ENCODE measurements at places on chromosomes 11 and 22.

GRCh38 chr22:23473901-23474300, 106.2 kb downstream of the IGLL1 start:
- DNase-seq = no peak

DNA sequence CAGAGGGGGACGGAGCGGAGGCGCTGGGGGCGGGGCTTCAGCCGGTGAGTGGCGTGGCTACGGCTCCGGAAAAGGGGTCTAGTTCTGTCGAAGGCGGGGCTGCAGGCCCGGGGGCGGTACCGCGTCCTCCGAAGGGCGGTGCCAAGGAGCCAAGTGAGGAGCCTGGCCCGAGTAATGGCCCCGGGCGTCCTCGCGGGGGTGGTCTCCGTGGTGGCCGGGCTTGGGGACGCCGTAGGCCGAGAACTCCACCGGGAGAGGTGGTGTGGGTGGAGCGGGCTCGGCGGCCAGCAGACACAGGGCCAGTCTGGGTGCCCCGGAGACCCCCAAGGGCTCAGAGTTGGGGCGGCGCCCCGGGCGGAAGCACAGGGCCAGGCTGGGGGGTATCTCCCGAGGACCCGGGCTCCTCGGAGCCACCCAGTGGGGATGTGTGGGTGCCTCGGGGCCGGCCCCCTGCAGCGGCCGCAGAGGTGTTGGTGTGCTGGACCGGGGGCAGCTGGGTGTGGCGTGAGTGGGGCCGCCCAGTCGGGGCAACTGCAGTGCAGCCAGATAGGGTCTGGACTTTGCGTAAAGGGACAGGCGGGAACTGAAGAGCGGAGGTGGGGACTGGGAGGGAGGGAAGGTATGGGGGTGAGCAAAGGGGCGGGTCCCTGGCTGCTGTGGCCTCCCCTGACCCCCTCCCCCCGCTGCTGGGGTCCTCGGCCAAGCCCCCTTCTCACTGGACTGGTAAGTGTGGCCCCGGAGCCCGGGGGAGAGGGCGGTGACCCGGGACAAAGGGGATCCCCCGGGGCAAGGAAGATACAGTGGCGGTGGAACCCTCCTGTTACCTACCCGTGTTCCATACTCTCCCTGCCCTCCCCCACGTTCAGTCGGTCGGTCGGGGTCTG, 838 bp downstream of the FKBP2 start:
- peak; percentile 75 for DNase-seq

DNA sequence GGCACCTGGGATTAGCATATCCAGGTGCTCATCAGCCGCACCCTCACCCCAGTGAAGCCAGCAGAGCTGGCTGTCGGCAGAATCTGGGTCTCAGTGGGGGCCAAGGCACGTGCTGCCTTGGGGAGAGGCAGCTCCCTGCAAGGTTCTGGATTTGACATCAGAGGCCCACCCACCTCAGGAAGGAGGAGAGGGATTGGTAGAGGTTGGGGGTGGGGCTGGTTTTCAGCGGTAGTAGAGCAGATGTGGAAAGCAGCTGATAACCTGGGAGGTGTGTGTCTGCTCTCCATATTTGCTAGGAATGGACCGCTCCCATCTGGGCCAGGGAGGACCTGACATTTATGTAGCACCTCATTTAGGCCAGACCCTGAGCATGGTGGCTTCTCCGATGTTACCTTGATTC, 147.5 kb downstream of the GRIK4 start:
- DNase-seq = no peak

DNA sequence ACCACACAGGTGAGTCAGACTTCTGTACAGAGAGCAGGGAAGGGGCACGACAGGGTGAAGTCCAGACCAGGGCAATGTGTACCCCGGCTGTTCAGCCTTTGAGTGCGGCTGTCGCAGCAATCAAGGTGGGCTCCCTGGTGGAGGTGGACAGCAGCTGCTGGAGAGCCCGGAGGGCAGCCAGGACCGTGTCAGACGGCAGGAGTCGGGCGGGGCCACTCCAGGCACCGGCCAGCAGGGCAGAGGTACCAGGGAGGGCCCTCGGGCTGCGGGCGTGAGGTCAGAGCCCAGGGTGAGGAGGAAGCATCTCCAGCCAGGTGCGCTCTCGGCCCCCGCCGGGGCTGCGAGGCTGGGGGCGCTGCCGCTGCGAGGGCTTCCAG, 802 bp upstream of the PIM3 start:
- peak; percentile 39 for DNase-seq

- peak; percentile 62 for DNase-seq
These were observed 4.8 kb downstream of the BEST1 start for GRCh38 chr11:61954851-61955421.

GRCh38 chr22:45298934-45299505, 10.7 kb upstream of the FAM118A start:
- DNase-seq = no peak

DNA sequence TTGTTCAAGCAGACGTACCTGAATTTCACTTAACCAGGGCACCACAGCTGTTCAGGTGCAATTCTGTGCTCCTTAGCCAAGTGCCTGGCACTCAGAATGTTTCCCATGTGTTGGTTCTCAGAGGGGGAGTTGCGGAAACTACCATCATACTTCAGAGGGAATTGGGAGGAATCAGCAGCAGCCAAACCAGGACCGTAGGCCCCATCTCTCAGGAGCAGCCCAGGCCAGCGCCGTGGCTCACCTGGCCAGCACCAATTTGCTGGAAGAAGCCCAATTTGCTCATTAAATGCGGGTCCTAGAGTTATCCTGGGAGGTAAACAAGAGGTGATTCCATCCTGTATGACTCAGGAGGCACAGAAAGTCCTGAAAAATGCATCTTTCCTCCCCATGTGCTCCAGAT, 435.4 kb downstream of the BRD1 start:
- DNase-seq = no peak

DNA sequence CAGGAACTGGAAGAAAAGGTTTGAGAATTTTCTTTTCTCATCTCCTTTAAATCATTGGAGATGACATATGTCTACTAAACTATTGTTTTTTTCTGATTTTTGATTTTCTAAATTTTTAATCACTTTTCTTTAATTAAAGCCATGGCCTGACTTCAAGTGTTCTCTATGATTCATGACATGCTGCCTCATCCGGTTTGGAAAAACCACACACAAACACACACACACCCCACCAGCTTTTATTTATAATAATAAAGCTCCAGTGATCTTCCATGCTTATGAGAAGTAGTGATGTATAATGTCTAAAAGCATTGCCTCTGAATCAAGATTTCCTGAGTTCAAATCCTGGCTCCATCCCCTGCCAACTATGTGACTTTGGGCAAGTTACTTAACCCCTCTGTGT, 179.2 kb downstream of the SPON1 start:
- DNase-seq = no peak

GRCh38 chr11:8020244-8020597, 33.1 kb downstream of the EIF3F start:
- no peak for DNase-seq

DNA sequence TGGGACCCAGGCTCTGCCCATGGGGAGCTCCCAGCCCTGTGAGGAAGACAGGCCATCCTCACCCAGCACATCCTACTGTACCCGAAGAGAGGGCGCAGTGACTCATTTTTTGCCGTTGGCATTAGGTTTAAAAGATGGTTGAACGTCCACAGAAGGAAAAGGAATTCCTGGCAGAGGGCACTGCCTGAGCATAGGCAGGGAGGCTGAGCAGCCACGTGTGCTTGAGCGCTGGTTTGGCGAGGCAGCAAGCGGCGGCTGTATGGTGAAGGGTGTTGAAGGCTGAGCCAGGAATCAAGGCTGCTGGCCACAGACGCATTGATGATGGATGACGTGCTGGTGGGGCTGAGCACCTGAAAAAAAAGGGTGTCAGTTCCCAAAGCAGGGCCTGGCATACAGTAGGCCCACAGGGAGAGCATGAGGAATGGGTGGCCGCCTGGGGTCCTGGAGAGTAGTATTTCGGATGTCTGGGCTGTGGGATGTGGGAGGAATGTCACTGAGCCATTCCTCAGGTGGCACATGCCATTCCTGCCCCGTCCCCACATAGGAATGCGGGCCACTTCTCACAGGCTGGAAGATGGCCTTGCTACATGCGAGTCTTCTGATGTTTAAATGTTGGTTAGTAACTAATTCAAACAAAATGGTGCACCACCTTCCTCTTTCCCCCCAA, 112.5 kb downstream of the KIAA1671 start:
- DNase-seq = no peak

GRCh38 chr22:21718499-21718898, 17.1 kb downstream of the YPEL1 start:
- no peak for DNase-seq

DNA sequence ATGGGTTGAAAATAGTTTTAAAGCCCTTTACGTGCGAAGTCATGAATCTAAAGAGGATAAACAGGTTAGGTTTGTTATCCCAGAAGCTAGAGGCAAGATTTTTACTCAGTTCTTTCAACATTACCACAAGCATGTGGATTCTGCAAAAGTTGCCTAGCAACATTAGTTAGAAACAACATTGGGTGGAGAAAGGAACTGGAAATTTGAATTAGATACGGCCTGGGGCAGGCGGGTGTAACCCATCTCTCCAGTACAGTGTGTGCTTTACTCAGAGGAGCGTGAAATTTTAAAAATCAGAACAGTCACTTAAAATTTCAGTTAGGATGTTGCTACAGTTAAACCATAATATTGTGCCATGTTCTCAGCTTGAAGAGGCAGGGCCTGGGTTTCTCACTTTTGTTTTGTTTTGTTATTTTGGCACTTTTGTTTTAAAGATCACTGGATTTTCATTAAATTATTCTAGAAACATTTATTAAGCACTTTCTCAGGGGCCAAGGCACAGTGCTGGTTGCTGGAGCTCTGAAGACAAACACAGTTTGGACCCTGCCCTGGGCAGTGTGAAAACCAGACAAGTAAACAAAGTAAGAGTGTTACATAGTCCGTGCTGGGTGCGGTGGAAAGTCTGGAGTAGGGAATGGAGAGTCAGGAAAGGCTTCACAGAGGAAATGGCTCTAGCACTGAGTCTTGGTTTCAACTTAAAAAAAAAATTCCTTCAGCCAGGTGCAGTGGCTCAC, 4.4 kb upstream of the WEE1 start:
- DNase-seq = peak; percentile 50

DNA sequence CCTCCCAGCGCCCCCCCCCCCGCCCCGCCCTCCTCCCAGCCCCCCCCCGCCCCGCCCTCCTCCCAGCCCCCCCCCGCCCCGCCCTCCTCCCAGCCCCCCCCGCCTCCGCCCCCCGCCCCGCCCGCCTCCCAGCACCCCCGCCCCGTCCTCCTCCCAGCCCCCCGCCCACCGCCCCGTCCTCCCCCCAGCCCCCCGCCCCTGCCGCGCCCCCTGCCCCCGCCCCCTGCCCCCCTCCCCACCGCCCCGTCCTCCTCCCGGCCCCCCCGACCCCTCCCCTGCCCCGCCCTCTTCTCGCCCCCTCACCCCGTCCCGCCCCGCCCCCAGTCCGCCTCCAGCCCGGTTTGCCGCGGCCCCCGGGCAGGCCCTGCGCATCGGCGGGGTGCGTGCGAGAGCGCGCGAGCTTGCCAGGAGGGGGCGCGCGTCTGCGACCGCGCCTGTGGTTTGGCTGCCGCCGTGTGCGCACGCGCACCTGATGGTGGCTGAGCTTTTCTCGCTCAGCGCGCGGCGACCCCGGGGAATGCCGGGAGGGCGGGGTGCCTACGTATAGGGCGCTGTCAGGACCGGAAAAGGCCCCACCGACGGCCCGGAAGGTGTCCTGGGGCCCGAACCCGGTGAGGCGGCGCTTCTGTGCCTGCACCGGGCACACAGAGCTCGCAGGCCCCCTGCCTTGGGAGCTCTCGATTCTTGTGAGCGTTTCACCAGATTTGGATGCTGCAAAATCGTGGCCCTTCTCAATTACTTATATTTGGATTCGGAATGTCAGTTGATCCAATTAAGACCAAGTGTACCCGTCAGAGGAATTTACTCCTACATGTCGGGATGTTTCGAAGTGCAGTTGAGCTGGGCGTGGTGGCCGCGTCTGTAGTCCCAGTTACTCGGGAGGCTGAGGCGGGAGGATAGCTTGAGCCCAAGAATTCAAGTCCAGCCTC, 501 bp upstream of the TTLL12 start:
- DNase-seq = peak; percentile 88

DNA sequence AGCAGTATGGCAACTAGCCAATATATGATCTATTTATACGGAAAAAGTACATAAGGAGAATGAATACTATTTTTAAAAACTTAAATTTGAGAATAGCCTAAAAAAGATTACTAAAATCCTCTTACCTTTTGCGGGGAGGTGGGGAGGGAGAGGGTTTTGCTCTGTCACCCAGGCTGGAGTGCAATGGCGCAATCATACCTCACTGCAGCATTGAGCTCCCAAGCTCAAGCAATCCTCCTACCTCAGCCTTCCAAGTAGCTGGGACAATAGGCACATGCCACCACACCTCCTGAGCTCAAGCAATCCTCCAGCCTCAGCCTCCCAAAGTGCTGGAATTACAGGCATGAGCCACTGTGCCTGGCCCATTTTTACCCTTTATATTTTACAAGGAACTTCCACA, 82.0 kb downstream of the TTC28 start:
- DNase-seq = no peak

GRCh38 chr11:26665036-26665435, 56.8 kb downstream of the SLC5A12 start:
- no peak for DNase-seq

DNA sequence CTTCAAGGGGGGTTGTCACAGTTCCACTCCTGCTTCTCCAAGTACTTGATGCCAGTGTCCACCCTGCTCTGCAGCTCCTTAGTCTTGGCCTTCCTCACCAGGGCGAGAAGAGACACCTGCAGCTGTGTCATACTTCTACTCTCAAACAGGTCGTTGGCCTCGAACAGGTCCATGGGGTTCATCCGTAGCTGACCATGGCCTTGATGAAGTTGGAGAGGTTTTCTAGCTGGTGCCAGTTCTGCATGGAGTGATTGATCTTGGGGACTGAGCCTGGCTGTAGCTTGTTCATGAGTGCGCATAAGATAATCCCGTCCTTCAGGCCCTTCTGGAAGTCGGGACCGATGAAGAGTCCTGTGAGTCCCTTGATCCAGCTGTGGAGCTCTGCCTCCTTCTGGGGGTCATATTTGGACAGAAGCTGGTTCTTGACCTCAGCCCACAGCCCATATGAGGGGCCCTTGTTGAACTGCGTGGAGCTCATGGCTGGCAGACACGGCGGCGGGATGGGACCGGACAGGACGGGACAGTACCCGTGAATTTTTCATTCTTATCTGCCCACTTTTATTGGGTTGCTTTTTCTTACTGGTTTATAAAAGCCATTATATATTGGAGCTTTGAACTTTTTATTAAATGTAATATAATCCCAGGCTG, 33.4 kb upstream of the HORMAD2 start:
- no peak for DNase-seq

- no peak for DNase-seq
These were observed 7.4 kb downstream of the NDUFV1 start for GRCh38 chr11:67613960-67614715.

GRCh38 chr22:20114506-20115475, 1.1 kb upstream of the RANBP1 start:
- DNase-seq = no peak

GRCh38 chr22:43060183-43060582, 29.0 kb downstream of the TTLL1 start:
- DNase-seq = peak; percentile 33

GRCh38 chr11:31875866-31876560, 64.9 kb upstream of the PAX6 start:
- DNase-seq = no peak

- DNase-seq = no peak
These were observed 115.4 kb downstream of the SERGEF start for GRCh38 chr11:17897495-17897894.

Measured in A549 (cell line).